NCI-H526 (cell line): ENCODE measurements at places on chromosomes 2 and 18.

- DNase-seq = no peak
These were observed 98.4 kb upstream of the NEUROD1 start for GRCh38 chr2:181778621-181779201.

- no peak for DNase-seq
These were observed 107.1 kb upstream of the MAPRE2 start for GRCh38 chr18:34933909-34934661.

DNA sequence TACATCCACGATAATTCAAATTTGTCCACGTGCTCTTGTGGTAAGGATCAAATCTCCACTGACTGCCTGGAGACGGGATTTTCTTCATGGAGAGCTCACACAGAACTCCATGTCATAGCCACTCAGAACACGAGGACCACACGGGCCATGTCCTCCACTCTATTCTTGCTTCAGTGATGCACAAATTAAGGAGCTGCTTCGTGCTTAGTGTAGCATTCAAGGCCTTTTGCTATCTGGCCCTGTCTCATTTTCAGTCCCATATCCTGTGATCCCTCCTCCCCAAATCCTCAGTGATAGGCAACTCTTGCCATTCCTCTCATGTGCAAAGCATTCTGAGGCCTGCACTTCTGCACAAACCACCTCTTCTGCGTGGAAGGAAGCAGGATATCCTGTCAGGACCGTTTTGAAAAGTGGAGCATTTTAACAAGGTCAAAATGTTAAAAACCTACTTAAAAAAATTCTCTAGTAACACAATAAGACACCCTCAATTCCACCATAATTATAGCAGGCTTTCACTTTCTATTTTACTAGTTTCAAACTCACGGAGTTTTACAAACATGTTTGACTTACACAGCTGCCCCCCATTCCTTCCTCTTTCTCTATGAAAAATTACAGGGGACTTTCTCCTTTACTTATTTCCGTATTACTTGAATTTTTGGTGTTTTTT is 35.2 kb downstream of the ST3GAL5 start:
- DNase-seq = no peak

DNA sequence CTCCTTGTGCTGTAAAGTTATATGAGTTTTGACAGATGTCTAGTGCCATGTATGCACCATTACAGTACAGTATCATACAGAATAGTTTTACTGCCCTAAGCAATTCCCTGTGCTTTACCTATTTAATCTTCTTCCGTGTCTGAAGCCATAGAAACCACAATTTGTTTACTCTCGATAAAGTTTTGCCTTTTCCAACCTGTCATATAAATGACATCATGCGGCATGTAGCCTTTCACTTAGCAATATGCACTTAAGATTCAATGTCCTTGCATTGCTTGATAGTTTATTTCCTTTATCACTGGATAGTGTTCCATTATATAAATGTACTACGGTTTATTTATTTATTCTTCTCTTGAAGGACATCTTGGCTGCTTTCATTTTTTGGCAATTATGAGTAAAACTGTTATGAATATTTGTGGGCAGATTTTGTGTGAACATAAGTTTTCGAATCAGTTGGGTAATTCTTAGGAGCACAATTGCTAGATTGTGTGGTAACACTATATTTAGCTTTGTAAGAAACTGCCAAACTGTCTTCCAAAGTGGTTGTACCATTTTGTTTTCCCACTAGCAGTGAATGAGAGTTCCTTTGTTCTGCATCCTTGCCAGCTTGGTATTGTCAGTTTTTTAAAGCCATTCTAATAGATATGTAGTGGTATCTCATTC is 136.8 kb upstream of the MAP3K20 start:
- DNase-seq = no peak

- no peak for DNase-seq
These were observed 111.3 kb downstream of the HDAC4 start for GRCh38 chr2:239289545-239289944.

DNA sequence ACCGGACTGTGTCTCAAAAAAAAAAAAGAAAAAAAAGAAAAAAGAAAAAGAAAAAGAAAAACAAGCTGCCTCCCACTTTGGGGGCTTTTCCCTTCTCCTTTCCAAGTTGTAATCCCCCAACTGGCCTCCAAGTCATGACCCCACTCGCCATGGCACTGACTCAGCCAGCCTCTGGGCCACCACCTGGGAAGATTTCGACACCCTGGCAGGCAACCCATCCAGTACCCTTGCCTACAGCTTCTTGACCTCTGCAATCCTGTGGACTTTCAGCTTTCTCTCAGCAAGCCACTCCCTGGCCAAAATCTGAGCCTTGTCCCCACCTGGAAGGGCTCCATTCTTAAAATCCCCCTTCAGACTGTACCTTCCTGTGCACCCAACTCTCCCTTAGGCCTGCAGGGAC is 22.3 kb upstream of the FOSL2 start:
- no peak for DNase-seq

DNA sequence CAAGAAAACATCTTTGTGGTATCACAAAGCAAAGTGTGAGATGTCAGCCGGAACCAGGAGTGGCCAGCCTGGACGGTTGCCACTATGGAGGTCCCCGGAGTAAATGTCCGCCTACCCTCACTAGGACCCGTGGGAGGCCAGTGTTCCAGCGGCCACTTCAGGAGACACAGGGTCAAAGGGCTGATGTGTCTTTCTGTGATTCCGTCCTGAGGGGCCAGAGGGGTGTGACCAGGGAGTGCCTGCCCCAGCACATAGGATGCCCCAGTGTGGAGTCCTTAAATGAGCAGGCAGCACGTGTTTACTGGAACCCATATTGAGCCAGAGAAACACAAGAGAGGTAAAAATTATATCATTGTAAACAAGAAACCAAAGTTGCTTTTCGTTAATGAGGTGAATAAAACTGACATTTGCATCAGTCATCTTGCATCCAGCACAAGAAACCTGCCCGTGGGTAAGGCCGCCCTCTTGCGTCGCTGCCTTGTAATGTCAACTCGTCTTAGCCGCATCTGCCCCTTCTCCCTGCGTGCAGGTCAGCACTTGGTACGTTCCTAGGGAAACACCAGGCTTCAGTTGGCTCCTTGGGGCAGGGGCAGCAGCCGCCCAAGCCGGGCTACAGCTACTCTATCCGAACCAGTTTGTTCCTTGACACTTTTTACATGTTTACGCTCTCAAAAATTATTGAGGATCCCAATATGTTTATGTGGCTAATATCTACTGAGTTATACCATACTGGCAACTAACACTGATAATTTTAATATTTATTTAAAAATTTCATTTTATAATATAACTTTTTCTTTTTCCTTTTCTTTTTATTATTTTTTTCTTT is 46.7 kb upstream of the LAPTM4A start:
- peak; percentile 93 for DNase-seq

DNA sequence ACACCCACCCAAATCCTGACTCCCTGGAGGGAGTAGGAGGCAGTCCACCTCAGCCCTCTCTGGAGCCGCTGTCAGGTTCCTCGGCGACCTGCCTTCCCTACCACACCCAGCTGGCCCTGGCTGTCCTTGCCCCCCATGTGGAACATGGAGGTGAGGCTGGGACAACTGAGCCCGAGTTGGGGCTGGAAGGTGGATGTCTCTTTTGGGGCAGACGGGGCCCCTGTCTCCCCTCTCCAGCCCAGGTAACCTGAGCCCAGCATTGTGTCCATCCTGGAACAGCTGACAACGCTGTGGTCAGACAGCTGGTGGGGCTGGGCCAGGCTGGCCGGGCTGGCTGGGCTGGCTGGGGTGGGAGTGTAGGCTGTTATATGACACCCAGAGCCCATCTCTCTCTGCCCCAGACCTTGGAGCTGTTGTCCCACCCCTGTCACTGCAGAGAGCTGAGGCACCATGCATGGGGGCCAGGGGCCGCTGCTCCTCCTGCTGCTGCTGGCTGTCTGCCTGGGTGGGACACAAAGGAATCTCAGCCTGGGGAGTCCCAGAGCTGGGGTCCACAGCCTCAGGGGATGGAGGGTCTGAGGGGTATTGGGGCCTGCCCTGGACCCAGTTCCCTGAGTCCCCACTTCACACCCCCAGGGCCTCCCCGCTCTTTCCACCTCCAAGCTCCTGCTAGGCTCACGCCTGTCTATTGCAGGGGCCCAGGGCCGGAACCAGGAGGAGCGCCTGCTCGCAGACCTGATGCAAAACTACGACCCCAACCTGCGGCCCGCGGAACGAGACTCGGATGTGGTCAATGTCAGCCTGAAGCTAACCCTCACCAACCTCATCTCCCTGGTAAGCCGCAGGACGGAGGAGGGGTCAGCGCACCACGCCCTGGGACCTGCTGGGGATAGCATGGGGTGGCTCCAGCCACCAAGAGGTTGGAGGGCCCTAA is at the start of gene CHRNG:
Gene CHRNG, plus strand, starts transcription at position 395 of the 934 bp plus-strand sequence. Its CDS starts 56 bp downstream, at position 451.
- DNase-seq = no peak

GRCh38 chr2:132424526-132425121 is 8.0 kb downstream of the GPR39 start:
- DNase-seq = no peak

DNA sequence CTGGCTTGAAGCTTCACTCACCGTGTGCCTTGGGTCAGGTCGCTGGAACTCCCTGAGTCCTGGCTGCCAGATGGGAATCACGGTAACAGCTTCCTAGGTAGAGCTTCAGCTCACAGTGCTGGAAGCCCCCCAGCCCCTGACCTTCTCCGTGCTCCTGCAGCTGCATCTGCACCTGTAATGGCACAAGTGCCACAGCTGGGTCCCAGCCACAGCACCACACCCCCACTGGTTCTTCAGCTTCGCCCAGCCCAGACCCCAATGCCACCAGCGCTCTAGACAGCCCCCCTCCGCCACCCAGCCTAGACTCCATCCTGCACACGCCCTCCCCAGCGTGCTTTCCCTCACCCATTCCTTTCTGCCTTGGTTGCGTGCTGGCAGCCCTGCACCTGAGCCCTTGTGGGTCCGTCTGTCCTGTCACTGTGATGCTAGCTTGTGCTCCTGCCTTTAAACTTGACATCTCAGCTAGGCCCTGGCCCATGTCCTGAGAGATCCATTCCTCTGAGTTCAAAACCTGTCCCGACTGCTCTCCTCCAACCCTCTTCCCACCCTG is 7.6 kb upstream of the ESPNL start:
- DNase-seq = no peak

- DNase-seq = no peak
These were observed 20.1 kb upstream of the ALPI start for GRCh38 chr2:232435805-232436204.

DNA sequence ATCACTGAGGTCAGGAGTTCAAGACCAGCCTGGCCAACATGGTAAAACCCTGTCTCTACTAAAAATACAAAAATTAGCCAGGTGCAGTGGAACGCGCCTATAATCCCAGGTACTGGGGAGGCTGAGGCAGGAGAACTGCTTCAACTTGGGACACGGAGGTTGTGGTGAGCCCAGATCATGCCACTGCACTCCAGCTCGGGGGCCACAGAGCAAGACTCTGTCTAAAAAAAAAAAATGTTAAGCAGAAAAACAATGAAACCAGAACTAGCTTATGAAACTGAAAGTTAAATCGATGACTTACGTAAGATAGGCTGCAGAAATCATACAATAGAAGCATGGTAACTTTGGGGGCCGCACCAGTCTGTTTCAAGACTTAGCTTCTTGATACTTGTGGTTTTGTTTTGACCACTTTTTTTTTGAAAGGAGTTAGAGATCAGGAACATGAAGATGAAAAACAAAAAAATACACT is 6.2 kb upstream of the GPR155 start:
- DNase-seq = no peak

GRCh38 chr2:106181064-106181463 is 13.0 kb downstream of the UXS1 start:
- DNase-seq = no peak

- no peak for DNase-seq
These were observed 40.3 kb upstream of the RALBP1 start for GRCh38 chr18:9435041-9435440.

DNA sequence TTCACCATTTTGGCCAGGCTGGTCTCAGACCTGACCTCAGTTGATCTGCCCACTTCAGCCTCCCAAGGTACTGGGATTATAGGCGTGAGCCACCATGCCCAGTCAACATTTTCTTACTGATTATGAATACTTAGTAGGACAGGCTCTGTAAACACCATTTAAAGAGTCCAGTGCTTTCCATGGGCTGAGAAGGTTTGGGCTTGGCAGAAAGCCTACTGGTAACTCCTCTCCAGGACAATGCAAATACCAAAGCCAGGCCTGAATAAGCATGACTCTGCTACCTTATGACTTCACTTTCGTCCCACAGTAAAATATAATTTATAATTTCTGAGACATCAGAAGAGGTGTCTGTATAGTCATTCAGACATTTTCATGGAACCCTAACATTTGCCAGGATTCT is 60.2 kb upstream of the FAM117B start:
- no peak for DNase-seq

- DNase-seq = peak; percentile 4
These were observed 333.3 kb upstream of the ACVR2A start for GRCh38 chr2:147511491-147511948.

- no peak for DNase-seq
These were observed 12.2 kb downstream of the SCN2A start for GRCh38 chr2:165251366-165251765.

- no peak for DNase-seq
These were observed 43.5 kb downstream of the RRM2 start for GRCh38 chr2:10165861-10166675.

GRCh38 chr2:180656455-180656847 is 324.0 kb upstream of the UBE2E3 start:
- no peak for DNase-seq

DNA sequence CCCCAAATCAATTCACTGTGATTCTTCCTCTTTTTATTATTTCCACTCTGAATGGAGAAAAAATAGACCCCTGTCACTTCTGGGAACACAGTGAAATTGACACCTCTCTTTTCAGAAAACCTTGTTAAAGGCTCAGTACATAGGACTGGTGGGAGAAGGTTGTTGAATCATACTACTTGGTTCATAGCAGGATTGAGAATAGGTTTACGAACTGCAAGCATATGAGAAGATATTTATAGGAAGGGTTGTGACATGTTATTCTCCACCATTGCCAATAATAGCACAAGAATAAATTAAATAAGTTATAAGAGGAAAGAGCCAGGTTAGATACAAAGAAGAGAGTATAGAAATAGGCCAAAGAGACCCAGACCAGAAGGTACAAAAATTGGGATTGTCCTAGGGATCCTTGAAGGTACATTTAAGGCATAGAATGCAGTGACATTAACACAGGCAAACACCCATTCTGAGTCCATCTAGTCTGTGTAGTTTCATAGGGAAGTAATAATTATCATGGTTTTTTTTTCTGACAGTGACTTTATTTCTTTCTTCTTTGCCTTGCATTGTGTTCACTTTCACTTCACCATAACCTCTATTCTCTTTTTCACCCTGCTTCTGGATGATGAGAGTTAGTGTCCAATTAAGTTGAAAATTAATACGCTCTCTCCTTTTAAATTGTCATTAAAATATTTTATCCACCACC is 21.8 kb upstream of the SERPINE2 start:
- no peak for DNase-seq

GRCh38 chr2:166802475-166802874 is 85.8 kb upstream of the XIRP2 start:
- DNase-seq = no peak

DNA sequence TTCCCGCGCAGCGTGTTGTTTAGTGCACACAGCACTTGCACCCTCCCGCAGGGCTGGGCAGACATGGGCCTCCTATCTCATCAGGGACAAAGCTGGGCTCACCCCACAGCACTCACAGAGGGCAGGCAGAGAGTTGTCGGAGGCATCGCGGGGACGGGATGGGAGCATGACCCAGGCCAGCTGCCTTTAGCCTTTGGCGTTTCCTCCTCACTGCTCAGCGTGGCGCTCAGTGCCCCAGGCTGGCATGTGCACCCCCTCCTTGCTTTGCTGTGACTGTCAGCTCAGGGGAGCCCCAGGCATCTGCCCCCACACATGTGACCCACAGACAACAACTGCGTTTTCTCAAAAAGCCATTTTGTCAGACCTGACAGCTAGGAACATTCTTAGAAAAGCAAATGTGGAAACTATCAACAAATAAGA is 101.1 kb downstream of the RNF144A start:
- no peak for DNase-seq
